Activated T-helper 2 cell treated with anti-CD3 and anti-CD28 coated beads, Interferon-gamma antibody, Interleukin-2, Interleukin-4, amounts not matched to agents 10 μg/mL and 5 μg/mL and 100 μg/mL, durations not matched to agents 14 hours and 24 hours and 36 hours (primary cell): ENCODE measurements at places on chromosomes 2 and 18.
A peak's percentile ranks its signal among the peaks of the same experiment; 100 is the strongest.

GRCh38 chr2:223196331-223196730 lies 144.3 kb downstream of the KCNE4 start:
- no peaks in the 10 kb centered on the region for H3K27me3 ChIP-seq
- H3K4me3 ChIP-seq = no peak overlapping the region
- no peaks in the 10 kb centered on the region for H3K36me3 ChIP-seq
- no peak for DNase-seq
- H3K4me1 ChIP-seq = no peaks in the 10 kb centered on the region

- no peaks in the 10 kb centered on the region for H3K36me3 ChIP-seq
- H3K27me3 ChIP-seq = no peaks in the 10 kb centered on the region
- no peaks in the 10 kb centered on the region for H3K4me1 ChIP-seq
- no peak overlapping the region for H3K27ac ChIP-seq
- no peak overlapping the region for H3K4me3 ChIP-seq
- no peak for DNase-seq
Measured at GRCh38 chr18:41155025-41155424, 800.0 kb upstream of the PIK3C3 start.

DNA sequence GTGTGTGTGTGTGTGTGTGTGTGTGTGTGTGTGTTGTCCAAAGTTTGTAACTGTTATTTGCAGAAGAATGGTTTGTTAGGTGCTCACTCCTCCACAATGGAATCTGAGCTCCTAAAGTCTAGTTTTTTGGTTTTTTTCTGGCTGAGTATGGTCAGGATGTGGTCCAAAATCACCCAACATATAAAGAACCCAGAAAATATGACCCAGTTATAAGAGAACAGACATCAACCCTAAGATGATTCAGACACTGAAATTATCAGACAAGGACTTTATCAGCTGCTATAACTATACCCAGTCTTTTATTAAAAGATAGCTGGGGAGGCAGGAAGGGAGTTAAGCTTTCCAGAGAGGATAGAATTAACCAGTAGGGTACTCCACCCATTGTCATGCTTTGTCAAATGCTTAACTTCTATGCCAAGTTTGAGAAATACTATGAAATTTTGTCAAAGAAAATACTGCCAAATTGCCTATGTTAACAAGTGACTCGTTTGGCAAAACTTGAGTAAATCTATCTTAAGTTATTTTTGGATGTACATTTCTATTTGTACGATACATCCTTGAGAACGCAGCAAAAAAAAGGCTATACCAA lies 57.5 kb downstream of the TANK start:
- H3K4me3 ChIP-seq = no peak overlapping the region
- no peaks in the 10 kb centered on the region for H3K27me3 ChIP-seq
- H3K4me1 ChIP-seq = peaks cover 19% of the 10 kb centered on the region
- H3K27ac ChIP-seq = no peak overlapping the region
- H3K36me3 ChIP-seq = peaks cover 54% of the 10 kb centered on the region
- no peak for DNase-seq

DNA sequence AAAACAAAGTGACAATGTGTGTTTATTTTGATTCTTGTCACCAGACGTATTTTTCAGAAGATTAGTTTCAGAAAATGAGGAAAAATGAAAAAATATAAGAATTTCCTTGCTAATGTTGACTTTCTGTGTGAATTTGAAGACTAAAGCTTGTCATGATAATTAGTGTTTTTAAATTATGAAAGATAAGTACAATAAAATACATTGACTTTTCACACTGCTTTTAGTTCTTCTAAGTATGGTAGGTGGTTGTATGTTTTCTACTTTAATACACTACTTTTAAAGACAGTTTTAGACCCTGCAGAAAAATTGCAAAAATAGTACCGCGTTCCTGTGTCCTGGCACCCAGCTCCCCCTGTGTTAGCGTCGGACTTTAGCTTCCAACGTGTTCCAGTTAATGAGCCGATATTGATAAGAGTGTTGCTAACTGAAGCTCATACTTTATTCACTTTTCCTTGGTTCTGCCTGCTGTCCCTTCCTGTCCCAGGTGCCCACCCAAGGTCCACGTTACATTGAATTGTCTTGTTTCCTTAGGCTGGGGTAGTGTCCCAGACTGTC lies 695 bp downstream of the RBFA start:
- H3K36me3 ChIP-seq = peaks cover 36% of the 10 kb centered on the region
- H3K4me1 ChIP-seq = peaks cover 28% of the 10 kb centered on the region
- peak overlapping the region; percentile 78 for H3K4me3 ChIP-seq

GRCh38 chr2:19416784-19417684 lies 58.6 kb upstream of the OSR1 start:
- H3K27ac ChIP-seq = no peak overlapping the region
- no peak for DNase-seq
- no peaks in the 10 kb centered on the region for H3K36me3 ChIP-seq
- H3K4me3 ChIP-seq = no peak overlapping the region

DNA sequence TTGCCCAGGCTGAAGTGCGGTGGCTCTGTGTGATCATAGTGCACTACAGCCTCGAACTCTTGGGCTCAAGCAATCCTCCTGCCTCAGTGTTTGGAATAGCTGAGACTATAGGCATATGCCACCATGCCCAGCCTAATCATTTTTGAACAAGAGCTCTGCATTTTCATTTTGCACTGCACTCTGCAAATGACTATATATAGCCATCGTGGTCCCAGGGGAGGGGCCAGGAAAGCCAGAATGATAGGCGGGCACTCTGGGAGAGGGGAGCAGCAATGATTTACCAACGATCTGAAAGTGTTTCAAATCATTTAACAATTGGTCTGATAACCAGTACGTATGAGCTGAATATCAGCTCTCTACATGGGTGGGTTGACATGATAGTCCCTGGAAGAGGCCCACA lies 22.3 kb upstream of the ST3GAL5 start:
- H3K4me3 ChIP-seq = no peak overlapping the region
- H3K36me3 ChIP-seq = no peaks in the 10 kb centered on the region
- no peak for DNase-seq
- peaks cover 8% of the 10 kb centered on the region for H3K4me1 ChIP-seq
- no peak overlapping the region for H3K27ac ChIP-seq

- no peaks in the 10 kb centered on the region for H3K4me1 ChIP-seq
- no peak overlapping the region for H3K27ac ChIP-seq
- no peak for DNase-seq
Measured at GRCh38 chr2:133892352-133892913, 324.2 kb upstream of the NCKAP5 start.

DNA sequence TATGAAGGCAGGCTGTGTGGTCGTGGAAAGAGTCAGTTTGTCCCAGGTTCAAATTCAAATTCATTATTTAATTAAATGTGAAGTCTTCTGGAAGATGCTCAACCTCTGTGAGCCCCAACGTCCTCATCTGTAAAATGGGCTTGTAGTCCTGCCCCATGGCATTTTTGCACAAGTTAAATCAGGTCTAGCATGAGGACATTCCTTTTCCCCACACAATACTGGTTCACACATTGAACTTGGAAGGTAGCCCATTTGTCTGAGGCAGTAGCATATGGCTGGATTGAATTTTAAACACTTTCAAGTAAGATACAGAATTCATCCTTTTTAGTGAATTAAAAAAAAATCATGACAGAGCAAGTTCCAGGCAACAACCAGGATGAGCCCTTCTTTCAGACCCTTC lies 665.4 kb upstream of the HS6ST1 start:
- no peak overlapping the region for H3K27ac ChIP-seq
- DNase-seq = no peak
- no peaks in the 10 kb centered on the region for H3K27me3 ChIP-seq
- no peak overlapping the region for H3K4me3 ChIP-seq
- no peaks in the 10 kb centered on the region for H3K4me1 ChIP-seq
- no peaks in the 10 kb centered on the region for H3K36me3 ChIP-seq

DNA sequence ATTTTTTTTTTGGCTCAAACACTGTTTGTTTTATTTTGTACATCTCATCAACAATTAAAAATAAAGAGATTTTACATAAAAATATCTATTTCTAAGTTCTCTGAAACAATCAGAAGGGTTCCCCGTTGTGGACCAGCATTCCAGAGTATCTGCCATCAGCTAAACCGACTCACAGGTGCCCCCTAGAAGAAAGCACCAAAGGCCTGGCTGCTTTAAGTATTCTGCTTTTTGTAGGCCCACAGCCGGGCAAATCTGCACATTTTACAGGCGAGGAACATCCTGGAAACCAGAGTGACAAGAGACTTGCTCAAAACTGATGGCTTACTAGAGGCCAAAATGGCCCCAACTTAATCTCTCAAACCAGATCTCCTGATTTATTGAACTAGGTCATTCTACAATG lies 82.2 kb upstream of the SETBP1 start:
- H3K4me1 ChIP-seq = peaks cover 10% of the 10 kb centered on the region

GRCh38 chr2:2660789-2661355 lies 329.8 kb upstream of the MYT1L start:
- no peak overlapping the region for H3K27ac ChIP-seq
- H3K36me3 ChIP-seq = no peaks in the 10 kb centered on the region
- H3K4me1 ChIP-seq = no peaks in the 10 kb centered on the region

GRCh38 chr18:63106727-63107126 lies 212.8 kb downstream of the BCL2 start:
- peak overlapping the region; percentile 60 for H3K4me3 ChIP-seq
- peaks cover 58% of the 10 kb centered on the region for H3K4me1 ChIP-seq
- H3K27me3 ChIP-seq = peaks cover 5% of the 10 kb centered on the region
- DNase-seq = no peak

- no peaks in the 10 kb centered on the region for H3K36me3 ChIP-seq
- H3K27ac ChIP-seq = no peak overlapping the region
- H3K4me1 ChIP-seq = no peaks in the 10 kb centered on the region
- no peak for DNase-seq
Measured at GRCh38 chr2:32330136-32330535, 26.7 kb upstream of the BIRC6 start.

DNA sequence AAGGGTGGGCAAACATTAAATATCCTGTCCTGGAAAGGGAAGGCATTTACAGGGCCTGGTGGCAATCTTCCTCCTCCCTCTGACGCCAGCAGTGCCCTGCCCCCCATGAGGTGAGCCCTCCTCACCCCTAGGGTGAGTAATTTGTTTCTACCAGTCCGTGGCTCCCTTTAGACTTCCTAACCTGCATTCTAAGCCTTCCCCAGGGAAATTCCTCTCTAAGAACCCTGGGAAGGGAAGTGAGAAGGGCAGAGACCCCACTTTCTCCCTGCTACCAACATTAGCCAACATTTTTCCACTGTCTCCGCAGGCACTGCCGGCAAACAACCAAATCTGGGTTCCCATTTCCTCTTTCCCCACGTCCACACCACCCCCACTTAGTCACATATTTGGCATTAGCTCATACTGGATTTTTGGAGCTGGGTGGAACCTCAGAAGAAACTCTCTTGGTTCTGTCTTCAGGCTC lies 69.3 kb downstream of the NRP2 start:
- no peaks in the 10 kb centered on the region for H3K27me3 ChIP-seq
- DNase-seq = no peak
- H3K36me3 ChIP-seq = peaks cover 19% of the 10 kb centered on the region
- H3K27ac ChIP-seq = no peak overlapping the region

DNA sequence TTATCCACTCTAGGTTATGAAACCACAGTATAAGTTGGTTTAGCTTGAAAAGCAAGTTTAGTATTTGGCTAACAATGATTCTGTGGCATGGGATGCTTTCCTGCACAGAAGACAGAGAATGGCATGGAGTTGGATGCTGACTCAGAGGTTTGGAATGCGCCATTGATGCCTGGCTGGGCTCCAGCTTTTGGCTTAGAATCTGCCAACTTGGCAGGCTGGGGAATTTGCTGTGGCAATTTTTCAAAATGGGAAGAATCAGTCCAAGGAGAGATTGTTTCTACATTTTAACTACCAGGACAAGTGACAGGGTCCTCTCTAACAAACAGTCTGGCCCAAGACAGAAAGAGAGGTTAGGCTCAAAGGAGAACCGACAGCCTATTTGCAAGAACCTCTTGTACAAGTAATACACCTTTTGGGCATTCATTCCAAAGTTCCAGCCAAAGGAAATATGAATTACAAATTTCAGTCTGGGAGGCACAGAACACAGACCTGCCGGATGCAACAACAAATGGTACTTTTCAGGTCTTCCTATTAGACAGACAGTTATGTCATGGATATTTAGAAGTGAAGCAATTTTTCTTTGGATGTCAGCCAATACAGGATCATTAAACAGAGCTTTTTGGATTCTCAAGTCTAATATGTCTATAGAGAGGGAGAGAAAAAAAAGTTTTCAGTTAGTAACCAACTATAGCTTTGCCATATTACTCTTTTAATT lies 1027.7 kb downstream of the TMEM182 start:
- no peak overlapping the region for H3K4me3 ChIP-seq
- H3K36me3 ChIP-seq = no peaks in the 10 kb centered on the region
- DNase-seq = no peak
- H3K4me1 ChIP-seq = no peaks in the 10 kb centered on the region

- no peak for DNase-seq
- H3K36me3 ChIP-seq = no peaks in the 10 kb centered on the region
- no peaks in the 10 kb centered on the region for H3K27me3 ChIP-seq
- no peak overlapping the region for H3K4me3 ChIP-seq
- H3K4me1 ChIP-seq = no peaks in the 10 kb centered on the region
Measured at GRCh38 chr2:145543155-145543554, 1023.2 kb upstream of the ZEB2 start.

GRCh38 chr2:35989503-35989902 lies 366.1 kb upstream of the CRIM1 start:
- H3K4me3 ChIP-seq = no peak overlapping the region
- no peaks in the 10 kb centered on the region for H3K36me3 ChIP-seq
- peaks cover 5% of the 10 kb centered on the region for H3K27me3 ChIP-seq
- H3K27ac ChIP-seq = no peak overlapping the region
- H3K4me1 ChIP-seq = no peaks in the 10 kb centered on the region

DNA sequence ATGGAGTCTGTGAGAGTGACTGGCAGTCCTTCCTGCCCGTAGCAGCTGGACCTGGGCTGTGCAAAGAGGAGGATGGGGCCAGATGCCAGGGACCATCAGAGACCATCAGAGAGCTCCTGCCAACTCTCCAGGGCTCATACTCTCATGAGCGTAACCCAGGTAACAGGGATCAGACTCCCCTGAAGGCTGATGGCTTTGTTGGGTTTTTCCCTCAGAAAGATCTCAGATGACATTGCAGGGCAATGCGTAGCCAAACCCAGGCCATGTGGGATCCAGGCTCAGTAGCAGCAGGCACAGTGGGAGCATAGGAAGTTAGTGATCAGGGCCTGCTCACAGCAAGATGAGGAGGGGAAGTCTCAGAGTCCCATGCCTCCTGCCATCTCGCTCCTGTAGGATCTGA lies 218.0 kb downstream of the LOXHD1 start:
- peaks cover 9% of the 10 kb centered on the region for H3K27me3 ChIP-seq
- H3K27ac ChIP-seq = no peak overlapping the region
- no peak for DNase-seq

- H3K27ac ChIP-seq = peak overlapping the region; percentile 86
- H3K4me3 ChIP-seq = peak overlapping the region; percentile 95
- peaks cover 37% of the 10 kb centered on the region for H3K36me3 ChIP-seq
- DNase-seq = peak; percentile 38
- H3K27me3 ChIP-seq = no peaks in the 10 kb centered on the region
- peaks cover 46% of the 10 kb centered on the region for H3K4me1 ChIP-seq
Measured at GRCh38 chr2:96144481-96145035, 682 bp downstream of the DUSP2 start.

DNA sequence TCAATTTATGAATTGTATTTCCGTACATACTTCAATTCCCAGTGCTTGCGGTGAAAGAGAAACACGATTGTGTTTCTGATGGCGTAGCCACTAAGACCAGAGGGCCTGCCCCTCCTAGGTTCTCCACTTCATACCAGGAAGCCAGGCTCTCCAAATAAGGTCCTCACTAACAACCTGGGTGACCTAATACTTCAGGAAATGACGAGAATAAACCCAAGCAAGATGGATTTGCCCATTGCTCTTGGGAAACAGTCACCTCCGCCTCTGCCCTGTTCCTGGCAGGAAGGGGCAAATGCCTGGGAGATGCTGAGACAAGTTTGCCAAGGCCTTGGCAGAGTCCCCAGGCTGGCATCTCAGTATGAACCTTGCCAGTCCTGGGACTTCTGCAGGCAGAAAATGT lies 41.8 kb downstream of the TTC32 start:
- H3K4me3 ChIP-seq = no peak overlapping the region
- H3K4me1 ChIP-seq = peaks cover 7% of the 10 kb centered on the region
- no peak for DNase-seq
